Stromal cell of bone marrow (primary cell): ENCODE measurements at places on chromosomes 7 and 10.

GRCh38 chr10:100009793-100010676, at the start of gene DNMBP:
TSS of gene DNMBP (minus strand) at chr10:100009947. CDS start at chr10:99972124, 37,823 bp downstream.
- DNase-seq, result peak; percentile 67

GRCh38 chr10:84294766-84295447, 33.5 kb upstream of the CCSER2 start:
- DNase-seq, result peak; percentile 11

- DNase-seq, result no peak
Observed at GRCh38 chr10:45640941-45641340, 31.6 kb downstream of the ZFAND4 start.

GRCh38 chr7:121039994-121040393, 51.5 kb downstream of the CPED1 start:
- no peak for DNase-seq

DNA sequence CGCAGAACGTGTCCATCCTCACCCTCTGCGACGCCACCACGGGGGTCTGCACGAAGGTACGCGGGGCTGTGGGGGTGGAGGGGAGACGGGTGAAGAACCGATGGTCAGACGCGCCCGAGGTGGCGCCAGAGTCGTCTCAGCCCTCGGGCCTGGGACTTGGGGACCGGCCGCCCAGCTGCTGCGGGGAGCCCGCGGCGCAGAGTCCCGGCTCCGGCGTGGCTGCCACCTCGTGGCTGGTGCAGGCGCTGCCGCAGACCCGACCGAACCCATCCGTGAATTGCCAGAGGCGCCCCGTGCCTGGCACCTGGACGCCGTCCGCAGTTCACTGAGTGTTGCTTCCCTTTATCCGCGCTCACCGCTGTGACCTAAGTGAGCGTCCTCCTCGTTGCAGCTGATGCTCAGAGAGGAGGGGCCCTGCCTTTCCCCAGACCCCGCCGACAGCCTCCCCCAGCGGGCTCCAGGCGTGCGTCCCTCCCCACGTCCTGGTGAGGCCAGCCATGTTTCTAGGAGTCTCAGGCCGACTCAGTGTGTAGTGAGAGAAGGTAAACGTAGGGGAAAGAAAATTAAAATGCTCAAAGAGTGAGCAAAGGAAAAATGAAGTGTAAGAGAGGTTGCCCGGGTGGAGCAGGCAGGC, 208.7 kb downstream of the PAXIP1 start:
- DNase-seq, result no peak

DNA sequence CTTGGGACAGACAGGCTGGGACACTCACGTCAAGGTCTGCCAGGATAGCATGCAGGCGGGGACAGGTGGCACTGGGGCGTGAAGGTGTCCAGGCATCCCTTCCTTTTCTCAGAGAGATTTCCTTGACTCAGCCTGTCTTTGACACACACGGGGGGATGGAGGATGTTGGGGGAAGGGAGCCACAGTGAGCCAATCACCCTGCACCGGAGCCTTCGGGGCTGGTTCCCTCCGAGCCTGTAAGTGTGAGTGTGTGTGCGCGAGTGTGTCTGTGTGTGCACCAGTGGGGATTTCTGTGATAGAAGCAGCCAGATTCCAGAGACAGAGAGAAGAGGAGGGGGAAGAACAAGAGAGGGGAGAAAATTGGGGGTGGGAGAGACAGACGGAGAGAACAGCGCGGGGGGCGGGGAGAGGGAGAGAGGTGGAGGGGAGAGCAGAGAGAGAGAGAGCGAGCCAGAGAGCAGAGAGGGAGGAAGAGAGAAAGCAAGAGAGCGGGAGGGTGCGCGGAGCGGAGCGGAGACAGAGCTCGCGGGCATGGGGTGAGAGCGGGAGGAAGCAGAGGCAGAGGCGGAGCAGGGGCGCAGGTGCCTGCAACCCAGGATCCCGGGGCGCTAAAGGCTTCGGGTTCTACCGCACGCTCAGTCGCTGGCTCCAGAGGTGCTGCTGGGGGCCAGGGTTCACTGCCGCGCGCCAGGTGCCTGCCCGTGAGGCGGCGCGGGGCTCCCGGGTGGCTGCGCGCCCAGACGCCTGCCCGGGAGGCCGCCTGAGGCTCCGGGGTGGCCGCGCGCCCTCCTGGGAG, 466 bp upstream of the GPR26 start:
- DNase-seq, result no peak

DNA sequence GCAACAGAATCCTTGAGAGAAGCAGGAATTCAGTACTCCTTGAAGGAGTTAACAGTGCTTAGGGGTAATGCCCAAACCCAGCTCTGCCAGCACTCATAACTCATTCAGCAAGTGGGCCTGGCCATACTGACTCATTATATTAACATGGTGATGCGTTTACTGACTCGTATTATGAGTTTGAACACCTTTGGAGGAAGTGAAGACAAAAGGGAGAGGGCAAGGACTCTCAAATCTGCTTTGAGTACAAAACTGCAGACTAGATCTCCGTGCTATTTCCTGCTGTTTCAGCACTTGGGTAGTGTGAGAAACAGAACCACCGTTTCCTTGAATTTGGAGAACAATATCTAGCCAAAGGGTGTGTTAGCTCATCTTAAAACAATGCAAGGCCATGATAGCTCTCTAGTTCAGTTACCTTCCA, 30.8 kb downstream of the SLC16A9 start:
- DNase-seq, result no peak

DNA sequence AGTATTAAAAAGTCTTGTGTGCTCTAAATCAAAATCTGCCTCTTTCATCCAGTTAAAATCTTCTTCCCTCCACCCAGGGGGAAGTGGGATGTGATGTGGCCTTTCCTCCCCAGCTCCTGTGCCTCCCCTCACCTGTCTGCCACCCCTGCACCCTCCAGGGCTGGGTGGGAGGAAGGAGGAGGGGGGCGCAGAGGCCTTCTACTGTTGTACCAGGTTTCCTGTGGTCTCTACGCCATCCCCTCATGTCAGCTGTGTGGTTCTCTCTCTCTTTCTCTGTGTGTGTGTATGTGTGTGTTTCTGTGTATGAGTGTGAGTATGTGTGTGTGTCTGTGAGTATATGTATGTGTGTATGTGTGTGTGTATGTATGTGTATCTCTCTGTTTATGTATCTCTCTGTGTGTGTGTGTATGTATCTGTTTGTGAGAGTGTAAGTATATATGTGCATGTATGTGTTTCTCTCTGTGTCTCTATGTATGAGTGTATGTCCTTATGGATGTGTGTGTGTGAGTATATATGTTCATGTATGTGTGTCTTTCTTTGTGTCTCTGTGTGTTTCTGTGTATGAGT, 45.5 kb upstream of the C10orf71 start:
- DNase-seq, result no peak

GRCh38 chr10:131790021-131790420, 110.8 kb upstream of the PPP2R2D start:
- DNase-seq, result no peak

- peak; percentile 86 for DNase-seq
Observed at GRCh38 chr7:76303202-76304147, 1.0 kb downstream of the HSPB1 start.

- peak; percentile 13 for DNase-seq
Observed at GRCh38 chr7:95843286-95843685, 70.9 kb downstream of the DYNC1I1 start.

- no peak for DNase-seq
Observed at GRCh38 chr7:13990319-13990983, 985 bp upstream of the ETV1 start.

DNA sequence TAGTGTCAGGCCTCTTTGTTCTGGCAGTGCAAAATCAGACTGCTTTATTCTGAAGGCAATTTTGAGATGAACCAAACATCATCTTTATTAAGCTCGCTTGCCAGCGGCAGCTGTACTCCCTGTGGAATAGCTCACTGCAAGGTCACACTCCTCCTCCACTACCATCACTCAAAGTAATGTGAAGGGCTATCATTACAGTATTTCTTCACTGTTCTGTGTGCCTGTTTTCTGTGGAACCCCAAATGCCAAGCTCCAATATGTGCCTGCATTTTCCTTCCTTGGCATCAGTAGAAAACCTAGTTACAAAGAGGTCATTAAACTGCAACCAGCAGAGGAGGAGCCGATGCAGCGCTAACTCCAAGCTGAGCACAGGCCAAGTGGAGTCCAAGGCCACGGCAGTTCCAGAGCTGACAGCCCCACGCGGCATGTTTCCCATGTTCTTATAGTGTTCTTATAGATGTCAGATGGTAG, 21.4 kb downstream of the BCCIP start:
- no peak for DNase-seq

DNA sequence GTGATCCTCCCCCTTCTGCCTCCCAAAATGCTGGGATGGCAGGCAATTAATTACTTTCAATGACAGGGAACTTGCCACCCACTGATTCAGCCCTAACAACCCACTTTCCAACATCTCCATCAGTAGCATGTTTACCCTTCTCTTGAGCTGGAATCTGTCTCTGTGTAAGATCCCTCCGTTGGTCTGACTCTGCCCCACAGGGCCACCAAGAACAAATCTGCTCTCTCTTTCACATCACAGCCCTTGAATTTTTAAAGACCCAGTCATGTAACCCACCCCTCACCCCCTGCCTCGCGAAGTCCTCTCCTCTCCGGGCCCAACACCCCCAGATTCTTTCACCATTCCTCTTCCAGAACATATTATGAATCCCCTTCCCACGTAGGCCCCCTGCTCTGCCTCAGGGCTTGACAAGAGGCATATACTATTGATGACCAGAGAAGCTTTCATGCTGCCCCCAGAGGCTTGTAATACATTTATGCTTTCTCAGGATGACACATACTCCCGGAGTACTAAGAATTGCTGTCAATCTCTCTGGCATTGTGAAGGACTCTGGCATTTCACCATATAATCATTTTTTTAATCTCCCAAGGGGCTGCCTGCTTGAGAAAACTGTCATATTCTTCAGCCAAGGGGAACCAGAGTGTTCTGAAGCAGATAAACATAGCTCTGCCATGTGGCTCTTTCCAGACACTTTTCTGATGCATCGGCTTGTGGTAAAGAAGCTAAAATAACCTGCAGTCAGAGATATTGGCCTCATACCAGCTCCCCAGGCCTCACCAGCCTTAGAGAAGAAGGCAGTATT, 179.2 kb upstream of the AUTS2 start:
- DNase-seq, result peak; percentile 33

DNA sequence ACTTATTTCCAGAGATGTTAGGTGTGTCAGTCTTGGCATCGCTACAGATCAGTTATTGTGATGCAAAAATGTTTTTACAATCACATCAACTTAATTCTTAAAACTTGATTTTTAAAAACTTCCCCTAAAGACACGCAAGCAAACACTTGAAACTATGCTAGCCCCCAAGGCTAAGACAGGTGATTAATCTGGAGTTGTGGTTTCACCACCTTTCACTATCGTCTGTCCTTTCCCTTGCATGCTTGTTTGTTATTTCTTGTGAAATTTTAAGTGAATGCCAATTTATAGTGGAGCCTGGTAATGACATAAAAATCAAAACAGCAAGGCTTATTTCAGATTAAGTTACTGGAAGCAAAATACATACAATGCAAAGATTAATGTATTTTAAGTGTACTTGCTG, 70.4 kb downstream of the SLC35B4 start:
- no peak for DNase-seq

DNA sequence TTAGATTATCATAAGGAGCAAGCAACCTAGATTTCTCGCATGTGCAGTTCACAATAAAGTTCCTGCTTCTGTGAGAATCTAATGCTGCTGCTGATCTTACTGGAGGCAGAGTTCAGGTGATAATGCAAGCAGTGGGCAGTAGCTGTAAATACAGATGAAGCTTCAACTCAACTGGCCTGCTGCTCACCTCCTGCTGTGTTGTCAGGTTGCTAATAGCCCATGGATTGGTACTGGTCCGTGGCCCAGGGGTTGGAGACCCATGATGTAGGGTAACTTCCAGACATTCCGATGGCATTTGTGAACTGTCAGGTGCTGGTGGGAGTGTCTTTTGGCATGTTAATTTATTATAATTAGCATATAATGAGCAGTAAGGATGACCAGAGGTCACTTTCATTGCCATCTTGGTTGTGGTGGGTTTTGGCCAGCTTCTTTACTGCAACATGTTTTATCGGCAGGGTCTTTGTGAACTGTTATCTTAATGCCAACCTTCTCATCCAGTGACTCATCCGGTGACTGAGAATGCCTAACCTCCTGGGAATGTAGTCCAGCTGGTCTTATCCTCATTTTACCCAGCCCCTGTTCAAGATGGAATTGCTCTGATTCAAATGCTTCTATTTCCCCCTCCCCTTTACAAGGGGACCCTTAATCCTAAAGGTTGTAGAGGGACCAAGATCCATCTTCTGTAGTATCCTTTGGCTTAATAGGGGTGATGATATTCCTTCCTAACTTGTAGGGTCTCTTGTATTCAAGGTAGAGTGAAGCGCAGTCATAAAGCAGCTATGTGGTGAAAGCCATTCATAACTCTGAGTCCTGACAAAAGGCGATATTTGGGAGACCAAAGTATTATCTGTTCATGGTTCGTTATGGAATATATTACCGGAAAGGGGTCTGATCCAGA, 165.8 kb downstream of the CCSER2 start:
- DNase-seq, result peak; percentile 10

DNA sequence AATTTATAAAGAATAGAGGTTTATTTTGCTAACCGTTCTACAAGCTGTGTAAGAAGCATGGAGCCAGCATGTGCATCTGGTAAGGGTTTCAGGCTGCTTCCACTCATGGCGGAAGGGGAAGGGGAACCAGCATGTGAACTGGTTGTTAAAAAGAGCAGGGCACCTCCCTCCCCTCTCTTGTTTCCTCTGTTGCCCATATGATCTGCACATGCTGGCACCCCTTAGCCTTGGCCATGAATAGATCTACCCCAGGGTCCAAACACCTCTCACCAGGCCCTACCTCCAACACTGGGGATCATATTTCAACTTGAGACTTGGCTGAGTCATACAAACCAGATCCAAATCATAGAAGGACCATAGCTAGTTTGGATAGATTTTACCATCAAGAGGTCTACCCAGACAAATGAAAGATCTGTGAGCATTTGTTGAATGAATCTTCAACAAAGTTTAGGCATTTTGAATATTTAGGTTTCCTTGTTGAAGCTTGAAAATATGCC, 36.0 kb upstream of the NRP1 start:
- DNase-seq, result no peak

- DNase-seq, result no peak
Observed at GRCh38 chr10:78471326-78471722, 437.7 kb downstream of the RPS24 start.

DNA sequence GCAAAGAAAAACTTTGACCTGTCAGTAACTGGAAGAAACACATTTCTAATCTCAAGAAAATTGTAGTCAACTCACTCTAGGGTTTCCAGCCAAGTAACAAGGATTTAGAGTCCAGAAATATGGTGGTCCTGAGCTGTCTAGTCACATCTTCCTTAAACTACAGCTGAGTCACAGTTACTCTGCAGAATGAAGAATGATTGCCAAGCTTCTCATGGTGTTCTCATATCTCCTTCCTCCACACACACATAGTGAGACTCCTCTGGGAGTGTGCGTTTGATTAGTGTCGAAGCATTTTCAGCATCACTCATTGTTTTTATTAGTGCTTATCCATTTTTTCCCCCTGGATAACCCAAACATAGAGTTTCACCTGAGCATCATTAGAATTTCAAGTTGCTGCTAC, 93.1 kb upstream of the CXCL12 start:
- peak; percentile 73 for DNase-seq

- DNase-seq, result no peak
Observed at GRCh38 chr10:126045861-126046260, 149.5 kb downstream of the FANK1 start.

GRCh38 chr10:103609231-103610082, 116.0 kb downstream of the NEURL1 start:
- no peak for DNase-seq
